ENCODE measurements at places on chromosomes 5 and 9.

DNA sequence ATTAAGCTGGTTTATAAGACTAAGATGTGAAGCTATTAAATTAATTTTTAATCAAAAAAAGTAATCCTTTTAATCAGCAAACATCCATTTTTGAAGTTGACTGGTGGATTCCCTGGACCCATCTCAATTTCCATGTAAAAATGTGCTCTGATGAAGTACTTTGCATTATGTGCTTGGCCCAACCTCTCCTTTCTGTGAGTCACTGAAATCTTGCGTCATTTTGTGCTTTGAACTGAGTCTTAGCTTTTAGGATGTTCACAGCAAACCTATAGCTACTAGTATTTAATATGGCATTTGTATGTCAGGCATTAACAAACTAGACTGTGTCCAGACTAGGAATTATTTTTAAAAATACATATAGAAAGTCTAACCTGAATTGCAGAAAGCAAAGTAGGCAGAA is 55.0 kb upstream of the CDH12 start:
- DNase-seq, result no peak

DNA sequence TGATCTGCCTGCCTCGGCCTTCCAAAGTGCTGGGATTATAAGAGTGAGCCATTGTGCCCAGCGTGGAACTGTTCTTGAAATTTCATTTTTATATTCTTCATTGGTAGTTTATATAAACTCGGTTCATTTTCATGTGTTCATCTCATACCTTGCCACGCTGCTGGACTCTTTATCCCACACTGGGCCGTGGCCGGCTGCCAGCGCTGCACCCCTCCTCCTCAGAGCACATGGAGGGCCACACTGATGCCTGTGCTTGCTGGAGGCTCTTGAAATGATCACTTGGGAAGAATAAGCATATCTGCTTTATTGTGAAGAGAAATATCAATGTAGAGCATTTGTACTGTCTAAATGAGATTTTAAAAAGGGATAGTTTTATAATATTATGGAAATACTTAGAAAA is 69.5 kb downstream of the EHMT1 start:
- no peak for DNase-seq

DNA sequence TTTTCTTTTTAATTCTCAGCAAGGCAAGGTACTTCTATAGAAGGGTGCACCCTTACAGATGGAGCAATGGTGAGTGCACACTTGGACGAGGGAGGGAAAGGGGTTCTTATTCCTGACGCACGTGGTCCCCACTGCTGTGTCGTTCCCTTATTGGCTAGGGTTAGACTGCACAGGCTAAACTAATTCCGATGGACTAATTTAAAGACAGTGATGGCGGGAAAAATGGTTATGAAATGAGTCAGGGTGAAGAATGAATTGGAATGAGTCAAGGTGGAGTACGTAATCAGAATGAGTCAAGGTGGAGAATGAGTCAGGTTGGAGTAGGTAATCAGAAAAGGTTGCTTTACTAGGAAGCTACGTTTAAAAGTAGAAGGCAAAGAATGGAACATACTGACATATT is 2.1 kb upstream of the HMGCS1 start:
- DNase-seq, result no peak

- no peak for DNase-seq
Observed at GRCh38 chr5:154134499-154134898, 56.0 kb upstream of the GALNT10 start.

GRCh38 chr5:54883374-54884194 is 101.8 kb downstream of the ESM1 start:
- DNase-seq, result peak; percentile 4

- no peak for DNase-seq
Observed at GRCh38 chr9:126526218-126527108, 87.3 kb upstream of the LMX1B start.

GRCh38 chr5:134595458-134595838 is 37.2 kb downstream of the SAR1B start:
- no peak for DNase-seq

- DNase-seq, result no peak
Observed at GRCh38 chr9:130337784-130338380, 72.3 kb downstream of the HMCN2 start.

GRCh38 chr5:88536146-88536545 is 267.5 kb upstream of the TMEM161B start:
- no peak for DNase-seq
